Endodermal cell (in vitro differentiated cells): ENCODE measurements at places on chromosomes 12 and 14. TPM values are rescaled to one million over a fixed set of nuclear protein-coding genes. Genes with fewer than 3 reads are reported as not detected.

DNA sequence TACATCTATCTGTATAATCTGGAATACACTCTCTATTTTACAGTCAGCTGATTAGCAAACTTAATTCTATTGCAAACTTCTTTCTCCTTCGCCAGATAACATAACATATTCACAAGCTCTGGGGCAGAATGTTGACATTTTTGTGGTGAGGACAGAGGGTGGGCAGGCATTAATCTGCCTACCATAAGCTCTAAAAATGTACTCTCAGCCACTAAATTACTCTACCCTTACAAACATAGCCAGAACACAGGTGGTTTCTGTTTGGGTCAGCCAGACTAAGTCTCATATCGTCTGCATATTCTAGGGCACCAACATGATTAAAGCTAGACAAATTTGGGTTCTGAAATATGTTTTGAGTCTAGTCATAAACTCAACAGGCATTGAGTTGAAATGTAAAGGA lies 90.1 kb downstream of the SLC6A15 start:
- no peak for DNase-seq
- no peaks in the 10 kb centered on the region for H3K27me3 ChIP-seq
- no peaks in the 10 kb centered on the region for H3K36me3 ChIP-seq
- H3K4me1 ChIP-seq = no peaks in the 10 kb centered on the region
- H3K27ac ChIP-seq = no peak overlapping the region

DNA sequence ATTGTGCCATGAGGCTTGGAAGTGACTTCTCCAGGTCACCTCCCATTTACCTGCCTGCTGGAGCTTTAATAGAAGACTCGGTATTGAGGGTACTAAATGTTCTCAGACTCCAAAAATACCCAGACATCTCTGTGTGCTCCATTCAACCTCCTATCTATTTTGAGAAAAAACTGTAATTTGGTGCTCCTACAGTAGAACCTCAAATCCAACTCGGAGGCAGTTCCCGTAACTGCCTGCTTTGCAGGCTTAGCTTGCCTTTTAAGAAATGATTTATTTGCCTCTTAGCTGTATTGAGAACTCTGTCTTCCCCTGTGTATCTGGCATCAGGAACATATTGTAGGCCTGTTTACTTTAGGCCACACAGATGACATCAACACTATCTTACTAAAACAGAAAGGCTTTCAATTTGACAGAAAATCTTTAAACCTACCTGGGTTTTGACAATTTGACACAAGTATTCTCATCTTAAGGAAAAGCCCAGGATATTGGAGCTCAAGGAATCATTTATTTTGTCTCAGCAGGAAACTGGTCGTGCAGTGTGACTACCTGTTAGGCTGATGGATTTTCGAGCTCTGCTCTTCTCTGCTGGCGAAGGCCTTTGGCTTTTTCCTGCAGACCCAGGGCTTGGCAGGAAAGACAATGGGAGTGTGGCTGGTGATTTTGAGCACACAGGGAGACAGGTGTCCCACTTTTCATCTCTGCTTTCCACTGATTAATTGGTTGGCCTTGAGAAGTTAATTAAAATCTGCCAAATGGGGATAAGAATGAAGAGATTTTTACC lies 314.8 kb downstream of the SNAPC1 start:
- H3K4me1 ChIP-seq = no peaks in the 10 kb centered on the region
- H3K27ac ChIP-seq = no peak overlapping the region
- H3K27me3 ChIP-seq = no peaks in the 10 kb centered on the region
- H3K36me3 ChIP-seq = no peaks in the 10 kb centered on the region
- no peak for DNase-seq

DNA sequence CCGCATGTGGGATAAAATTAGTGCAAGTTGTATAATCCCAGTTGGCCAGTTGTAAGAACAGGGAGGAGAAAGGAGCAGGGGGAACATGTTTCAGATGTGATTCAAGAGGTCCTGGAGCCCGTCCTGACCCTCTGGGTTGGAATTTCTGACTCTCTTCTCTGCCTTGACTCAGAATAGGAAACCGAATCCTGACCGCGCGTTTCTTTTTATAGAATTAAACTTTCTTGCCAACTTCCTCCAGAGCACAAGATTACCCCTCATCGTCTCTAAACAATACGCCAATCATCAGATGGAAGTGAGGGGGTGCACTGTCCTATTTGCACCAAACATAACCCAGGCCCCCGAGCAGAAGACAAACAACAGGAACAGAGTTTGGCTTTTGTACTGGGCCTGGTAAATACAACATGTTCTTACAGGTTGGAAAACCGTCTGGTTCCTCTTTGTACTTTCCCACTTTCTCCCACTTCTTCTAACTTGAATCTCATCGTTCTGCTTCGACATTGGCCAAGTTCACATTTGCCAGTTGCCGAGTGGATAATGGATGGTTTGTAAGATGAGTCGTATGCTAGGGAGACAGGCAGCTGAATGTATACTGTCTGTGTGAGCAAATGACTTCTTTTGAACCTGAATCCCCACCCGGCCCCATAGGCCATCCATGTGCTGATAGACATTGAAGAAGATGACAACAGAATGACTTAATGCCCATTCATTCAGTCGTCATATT lies 42.6 kb upstream of the MED13L start:
- H3K27me3 ChIP-seq = no peaks in the 10 kb centered on the region
- no peak overlapping the region for H3K4me3 ChIP-seq
- no peak overlapping the region for H3K27ac ChIP-seq
- H3K36me3 ChIP-seq = no peaks in the 10 kb centered on the region
- no peak for DNase-seq
- H3K4me1 ChIP-seq = no peaks in the 10 kb centered on the region

DNA sequence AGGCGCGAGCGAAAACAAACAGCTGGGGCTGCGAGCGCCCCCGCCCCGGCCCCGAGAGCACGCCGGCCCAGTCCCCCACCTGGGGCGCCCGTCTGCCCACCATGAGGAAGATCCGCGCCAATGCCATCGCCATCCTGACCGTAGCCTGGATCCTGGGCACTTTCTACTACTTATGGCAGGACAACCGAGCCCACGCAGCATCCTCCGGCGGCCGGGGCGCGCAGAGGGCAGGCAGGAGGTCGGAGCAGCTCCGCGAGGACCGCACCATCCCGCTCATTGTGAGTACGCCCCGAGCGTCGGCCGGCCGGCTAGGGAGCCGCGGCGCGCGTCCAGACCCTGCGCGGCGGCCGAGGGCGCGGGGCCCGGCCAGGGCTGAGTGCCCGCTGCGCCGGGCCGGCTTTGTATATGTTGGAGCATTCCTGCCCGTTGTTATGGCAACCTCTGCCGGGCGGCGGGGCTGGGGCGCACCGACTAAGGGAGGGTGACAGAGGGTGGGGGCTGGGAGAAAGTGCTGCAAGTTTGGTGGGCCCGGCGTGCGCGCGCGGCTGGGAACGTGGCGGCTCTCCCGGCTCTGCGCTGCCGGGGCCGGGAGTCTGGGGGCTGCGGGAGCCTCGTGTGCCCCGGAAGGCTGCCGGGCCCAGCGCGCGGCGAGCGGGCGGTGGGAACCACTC lies 367 bp downstream of the GALNT16 start:
- H3K36me3 ChIP-seq = no peaks in the 10 kb centered on the region
- H3K4me1 ChIP-seq = peaks cover 11% of the 10 kb centered on the region
- H3K4me3 ChIP-seq = peak overlapping the region; percentile 79
- peak overlapping the region; percentile 80 for H3K27ac ChIP-seq
- peaks cover 25% of the 10 kb centered on the region for H3K27me3 ChIP-seq
- DNase-seq = peak; percentile 88

- no peak for DNase-seq
- no peaks in the 10 kb centered on the region for H3K4me1 ChIP-seq
- no peaks in the 10 kb centered on the region for H3K27me3 ChIP-seq
Observed at GRCh38 chr12:81222846-81223592, 145.1 kb downstream of the ACSS3 start.

DNA sequence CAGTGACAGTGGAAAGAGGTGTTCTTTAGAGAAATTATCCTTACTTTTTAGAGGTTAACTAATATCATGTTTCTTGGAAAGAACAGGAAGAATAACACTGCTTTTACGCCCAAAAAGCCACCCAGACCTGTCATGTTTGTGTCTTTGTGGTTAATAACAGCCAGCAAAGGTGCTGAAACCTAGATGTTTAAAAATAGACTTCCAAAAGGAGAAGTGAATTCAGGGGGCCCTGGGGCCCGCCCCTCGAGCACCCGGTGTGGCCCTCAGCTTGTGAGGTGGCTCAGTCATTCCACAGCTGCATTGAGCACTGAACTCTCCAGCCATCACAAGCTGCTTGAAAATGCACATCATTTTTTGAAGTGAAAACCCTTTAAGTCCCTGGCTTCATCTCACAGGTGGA lies 20.8 kb upstream of the AMN start:
- no peak overlapping the region for H3K4me3 ChIP-seq
- H3K36me3 ChIP-seq = peaks cover 16% of the 10 kb centered on the region
- DNase-seq = no peak
- H3K27ac ChIP-seq = no peak overlapping the region
- no peaks in the 10 kb centered on the region for H3K27me3 ChIP-seq

GRCh38 chr14:92976268-92976667 lies 53.3 kb downstream of the CHGA start:
- no peak for DNase-seq
- H3K4me1 ChIP-seq = no peaks in the 10 kb centered on the region
- no peak overlapping the region for H3K27ac ChIP-seq

- no peaks in the 10 kb centered on the region for H3K27me3 ChIP-seq
- H3K4me3 ChIP-seq = no peak overlapping the region
- DNase-seq = no peak
- H3K27ac ChIP-seq = no peak overlapping the region
Observed at GRCh38 chr14:41668356-41668755, 61.7 kb downstream of the LRFN5 start.

- no peak overlapping the region for H3K4me3 ChIP-seq
- H3K4me1 ChIP-seq = no peaks in the 10 kb centered on the region
- H3K27me3 ChIP-seq = no peaks in the 10 kb centered on the region
- H3K27ac ChIP-seq = no peak overlapping the region
- H3K36me3 ChIP-seq = no peaks in the 10 kb centered on the region
Observed at GRCh38 chr12:32301216-32301615, 98.1 kb upstream of the FGD4 start.

DNA sequence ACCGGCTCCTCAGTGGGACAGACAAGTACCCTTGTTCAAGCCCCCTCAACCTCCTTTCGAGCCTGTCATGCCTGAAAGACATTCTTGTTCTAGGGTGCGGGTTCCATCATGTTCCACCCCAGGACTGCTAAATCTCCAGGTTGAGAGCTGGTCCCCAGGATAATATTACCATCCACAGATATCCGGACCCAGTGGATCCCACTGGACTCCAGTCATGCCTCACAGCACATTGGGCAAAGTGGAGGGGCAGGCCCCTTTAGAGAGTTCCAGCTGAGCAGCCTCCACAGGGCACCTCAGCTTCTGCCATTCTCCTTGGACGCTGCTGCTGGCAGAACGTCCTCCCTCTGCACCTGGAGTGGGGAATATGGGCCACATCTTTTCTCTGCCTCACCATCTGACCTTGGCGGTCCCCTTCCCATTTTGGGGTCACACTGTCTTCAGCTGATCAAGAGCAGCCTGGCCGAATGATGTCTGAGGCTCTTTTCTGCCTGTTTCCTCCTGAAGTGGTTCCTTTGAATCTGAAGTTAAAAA lies 137.4 kb downstream of the BCL11B start:
- no peak overlapping the region for H3K4me3 ChIP-seq
- peak; percentile 15 for DNase-seq
- H3K36me3 ChIP-seq = no peaks in the 10 kb centered on the region
- no peak overlapping the region for H3K27ac ChIP-seq
- no peaks in the 10 kb centered on the region for H3K27me3 ChIP-seq

DNA sequence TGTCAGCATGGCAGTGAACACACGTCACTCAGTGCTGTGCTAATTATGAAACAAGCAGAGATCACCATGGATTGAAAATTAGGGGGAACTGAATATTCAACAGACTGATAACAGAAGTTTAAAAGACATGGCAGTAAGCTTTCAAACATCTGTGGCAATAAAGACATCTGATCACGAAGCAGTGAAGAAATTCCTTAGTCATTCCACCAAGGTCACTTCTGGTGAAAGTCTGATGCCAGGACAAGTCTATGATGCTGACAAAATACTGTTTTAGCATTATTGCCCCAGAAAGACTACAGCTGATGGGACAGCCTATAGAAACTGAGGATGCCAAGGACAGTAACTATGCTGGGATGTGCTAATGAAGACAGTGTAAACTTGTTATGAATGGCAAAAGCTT lies 126.9 kb upstream of the RBM19 start:
- no peaks in the 10 kb centered on the region for H3K36me3 ChIP-seq
- no peaks in the 10 kb centered on the region for H3K4me1 ChIP-seq
- H3K27ac ChIP-seq = no peak overlapping the region
- DNase-seq = no peak
- no peak overlapping the region for H3K4me3 ChIP-seq
- H3K27me3 ChIP-seq = peaks cover 8% of the 10 kb centered on the region

- no peaks in the 10 kb centered on the region for H3K4me1 ChIP-seq
- no peak for DNase-seq
- H3K4me3 ChIP-seq = no peak overlapping the region
- H3K27ac ChIP-seq = no peak overlapping the region
Observed at GRCh38 chr12:61250303-61250702, 1009.9 kb upstream of the USP15 start.

DNA sequence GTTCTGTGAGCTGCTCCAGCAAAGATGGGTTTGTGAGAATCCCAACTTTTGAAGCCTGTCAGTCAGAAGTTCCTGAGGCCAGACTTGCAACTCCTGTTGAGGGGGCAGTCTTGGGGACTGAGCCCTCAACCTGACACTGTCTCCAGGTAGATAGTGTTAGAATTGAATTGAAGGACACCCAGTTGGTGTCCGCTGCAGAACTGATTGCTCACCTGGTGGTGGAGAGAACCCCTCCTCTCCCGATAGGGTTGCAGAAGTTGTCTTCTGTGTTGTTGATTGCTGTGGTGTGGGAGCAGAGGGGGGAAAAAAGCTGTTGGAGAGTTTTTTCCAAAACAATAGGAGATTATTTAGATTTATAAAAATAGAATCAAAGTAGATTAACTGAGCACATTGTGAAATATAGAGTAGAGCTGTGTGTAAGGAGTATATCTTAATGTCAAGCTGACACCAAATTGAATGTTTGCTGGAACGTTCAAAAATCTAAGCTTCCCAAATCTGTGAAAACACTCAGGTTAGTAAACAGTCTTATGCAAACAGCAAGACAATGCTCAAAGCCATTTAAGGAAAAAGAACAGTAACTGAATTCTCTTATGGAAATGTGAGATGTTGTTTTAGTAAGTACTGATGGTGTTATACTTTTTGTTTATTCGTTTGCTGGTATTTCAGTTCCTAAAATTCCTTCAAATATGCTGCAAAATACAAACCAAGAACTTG lies 18.6 kb downstream of the HIF1A start:
- H3K4me3 ChIP-seq = peak overlapping the region; percentile 70
- H3K27ac ChIP-seq = no peak overlapping the region
- H3K4me1 ChIP-seq = peaks cover 20% of the 10 kb centered on the region

- no peaks in the 10 kb centered on the region for H3K27me3 ChIP-seq
- DNase-seq = no peak
- no peaks in the 10 kb centered on the region for H3K4me1 ChIP-seq
- no peaks in the 10 kb centered on the region for H3K36me3 ChIP-seq
Observed at GRCh38 chr12:84924981-84925380, 12.4 kb upstream of the SLC6A15 start.

- no peak for DNase-seq
- no peaks in the 10 kb centered on the region for H3K4me1 ChIP-seq
- H3K27me3 ChIP-seq = peaks cover 63% of the 10 kb centered on the region
- H3K36me3 ChIP-seq = no peaks in the 10 kb centered on the region
- no peak overlapping the region for H3K27ac ChIP-seq
Observed at GRCh38 chr14:60661721-60662120, 12.4 kb upstream of the SIX1 start.

Gene GXYLT1
- 20.9 to 36.6 TPM (median 35.9 TPM) in 3 replicates for total RNA-seq

Gene PLEKHD1
- total RNA-seq = 0.07 to 0.11 TPM (median 0.08 TPM) in 3 replicates

Gene FOXG1
- total RNA-seq = 0.07 to 0.63 TPM (median 0.19 TPM) in 3 replicates

Gene RPL10L
- total RNA-seq = not detected in 2 replicates

Gene ANO4
- total RNA-seq = 3.2 and 3.4 TPM in 2 replicates
